Activated effector memory CD4-positive, alpha-beta T cell treated with Interleukin-2 at 50 U/mL for 16 hours (primary cell): ENCODE measurements at places on chromosomes 7 and 10.

DNA sequence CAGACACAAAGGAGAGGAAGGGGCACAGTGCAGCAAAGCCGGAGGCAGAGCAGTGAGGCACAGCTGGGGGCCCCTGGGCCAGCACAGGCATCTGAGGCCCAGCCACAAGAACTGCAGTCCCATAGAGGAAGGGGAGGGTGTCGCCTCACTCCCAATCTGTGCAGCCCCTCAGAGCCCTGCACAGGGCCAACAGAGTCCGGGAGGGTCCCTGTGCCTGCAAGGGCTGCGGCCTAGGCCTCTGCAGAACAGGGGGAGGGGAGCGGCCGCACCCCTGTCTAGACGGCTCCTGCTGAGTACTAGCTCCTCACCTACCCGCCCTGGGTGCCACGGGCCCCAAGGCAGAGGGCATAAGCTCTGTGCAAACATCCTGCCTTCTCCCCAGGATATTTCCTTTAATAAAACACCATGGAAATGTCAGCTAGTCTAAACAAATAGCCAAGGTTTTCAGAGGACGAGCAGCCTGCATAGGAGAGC lies 32.4 kb upstream of the RET start:
- no peak for DNase-seq

- DNase-seq = no peak
These were observed 149.8 kb downstream of the AMPH start for GRCh38 chr7:38481401-38481800.

DNA sequence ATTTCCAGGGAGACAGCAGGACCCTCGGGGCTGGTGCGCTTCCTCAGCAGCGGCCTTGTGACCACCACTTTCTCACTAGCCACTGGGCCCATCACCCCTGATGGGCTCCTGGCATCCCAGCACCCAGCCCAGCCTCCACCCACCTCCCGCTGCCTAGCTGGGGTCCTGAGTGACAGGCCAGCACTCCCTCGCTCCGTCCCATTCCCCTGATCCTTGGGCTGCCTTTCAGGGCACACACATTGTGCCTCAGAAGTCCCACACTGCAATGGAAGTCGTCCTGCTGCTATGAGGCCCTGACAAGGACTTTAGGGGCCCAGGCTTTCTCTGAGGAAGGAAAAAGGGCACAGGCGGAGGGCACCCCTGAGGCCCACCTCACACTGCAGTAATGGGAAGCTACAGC lies 12.4 kb downstream of the CAMK2B start:
- no peak for DNase-seq

DNA sequence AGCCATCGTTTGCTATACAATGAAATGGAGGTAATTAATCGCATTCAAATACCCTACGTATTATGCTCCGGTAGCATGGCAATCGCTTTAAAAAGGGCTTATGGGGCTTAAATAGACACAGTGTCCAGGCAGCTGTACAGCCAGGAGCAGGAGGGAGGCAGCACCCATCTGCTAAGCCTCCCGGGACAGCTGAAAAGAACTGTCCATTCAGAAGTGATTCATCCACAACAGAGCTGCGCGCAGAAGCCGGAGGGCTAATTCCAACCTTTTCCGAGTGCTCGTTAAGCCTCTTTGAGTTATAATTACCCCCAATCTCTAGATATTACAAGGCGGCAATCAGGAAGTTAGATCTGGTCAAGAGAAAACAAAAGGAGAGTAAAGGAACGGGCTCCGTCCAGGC lies 58.3 kb downstream of the DPYSL4 start:
- no peak for DNase-seq

GRCh38 chr10:53361936-53362335 lies 589.4 kb upstream of the MBL2 start:
- DNase-seq = no peak

DNA sequence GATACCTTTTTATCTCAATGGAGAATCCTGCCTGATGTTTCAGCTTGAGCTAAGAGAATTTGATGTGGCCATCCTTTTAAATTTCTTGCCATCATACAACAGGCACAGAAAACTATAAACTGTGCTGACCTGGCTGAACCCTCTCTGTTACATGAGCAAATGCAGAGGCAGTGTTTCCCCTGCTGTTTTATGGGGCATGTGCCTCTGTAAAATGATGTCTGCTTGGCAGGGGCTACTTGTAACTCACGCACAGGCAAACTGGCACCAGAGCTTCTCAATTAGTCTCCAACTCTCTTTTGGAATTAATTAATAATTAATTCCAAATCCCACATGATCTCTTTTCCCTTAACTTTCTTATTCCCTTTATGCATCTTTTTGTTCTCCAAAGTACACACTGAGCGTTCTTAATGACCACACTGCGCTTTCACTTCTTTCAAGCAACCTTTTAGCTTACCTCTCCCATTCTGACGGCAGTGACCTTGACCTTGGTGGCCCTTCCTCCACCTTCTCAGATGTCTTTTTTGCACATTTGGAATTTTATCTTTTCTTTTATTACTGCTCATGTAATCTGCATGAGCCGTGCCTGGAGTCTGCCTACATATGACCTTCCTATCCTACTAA lies 334.0 kb downstream of the PLXNA4 start:
- no peak for DNase-seq

- no peak for DNase-seq
These were observed 118.4 kb upstream of the PDLIM1 start for GRCh38 chr10:95408983-95409873.

DNA sequence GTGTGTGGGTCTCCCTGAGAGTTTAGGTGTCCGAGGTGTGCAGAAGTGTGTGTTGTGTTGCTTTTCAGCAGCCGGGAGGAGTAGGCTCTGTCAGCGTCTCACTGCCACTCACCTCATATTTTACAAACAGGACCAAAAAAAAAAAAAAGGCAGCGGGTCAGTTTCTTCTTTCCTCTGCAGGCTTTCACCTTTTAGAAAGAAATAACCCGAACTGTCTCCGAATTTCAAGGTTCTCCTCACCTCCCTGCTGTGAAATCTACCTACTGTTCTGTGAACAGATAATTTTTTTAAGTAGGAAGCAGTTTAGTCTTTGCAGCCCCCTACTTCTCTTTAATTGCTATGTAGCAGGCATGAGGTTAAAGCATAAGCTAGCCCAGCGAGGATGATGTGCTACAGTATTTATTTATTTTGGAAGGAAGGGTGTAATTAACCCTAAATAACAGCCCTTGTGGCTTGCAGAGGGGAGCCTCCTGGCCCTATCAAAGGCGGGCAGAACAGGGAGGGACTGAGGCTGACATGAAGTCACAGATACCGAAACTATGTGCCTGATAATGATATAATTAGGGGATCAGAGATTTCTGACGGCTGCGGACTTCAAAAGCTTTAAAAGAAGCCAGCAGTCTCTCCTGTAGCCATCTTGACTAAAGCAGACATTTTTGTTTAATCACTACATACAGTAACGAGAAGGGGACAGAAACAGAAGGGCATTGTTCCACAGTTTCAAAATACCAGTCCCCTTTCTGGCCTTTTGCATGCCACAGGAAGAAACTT lies 1.6 kb downstream of the BAMBI start:
- DNase-seq = no peak

- no peak for DNase-seq
These were observed 85.9 kb downstream of the LSMEM1 start for GRCh38 chr7:112566442-112567324.

DNA sequence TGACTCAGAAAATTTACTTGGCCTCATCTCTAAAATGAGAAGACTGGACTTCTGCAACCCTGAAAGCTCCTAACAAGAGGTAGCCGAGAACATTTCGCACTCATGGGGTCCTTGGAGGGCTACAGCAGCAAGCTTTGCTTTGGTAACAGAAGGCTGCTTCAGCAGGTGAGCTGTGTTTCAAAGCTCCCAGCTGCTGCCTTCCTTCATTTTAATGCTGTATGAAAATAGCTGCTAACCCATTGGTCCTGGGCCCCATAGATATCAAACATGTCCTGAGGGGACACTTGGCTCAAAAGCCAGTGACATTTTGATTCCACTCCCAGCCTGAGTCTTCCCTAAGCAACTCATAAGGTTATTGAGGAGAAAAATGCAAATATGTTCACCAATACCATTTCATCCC lies 14.3 kb upstream of the MALSU1 start:
- DNase-seq = no peak

DNA sequence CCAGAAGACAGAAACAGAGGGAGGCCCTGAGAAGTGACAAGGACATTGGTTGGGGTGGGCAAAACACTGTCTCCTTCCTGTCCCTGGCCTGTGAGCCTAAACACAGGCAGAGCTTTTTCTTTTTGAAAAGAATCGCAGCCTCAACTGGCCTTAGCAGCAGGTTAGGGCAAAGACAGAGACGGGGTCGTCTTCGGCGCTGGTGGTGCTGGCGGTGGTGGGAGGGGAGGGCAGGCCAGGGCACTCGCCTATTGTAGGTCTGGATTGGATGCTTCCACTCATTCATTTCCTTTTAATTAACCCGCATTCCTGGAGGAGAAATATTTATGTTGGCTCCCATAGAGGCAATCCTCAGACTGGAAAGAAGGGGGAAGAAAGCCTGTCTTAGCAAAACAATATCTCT lies 22.6 kb downstream of the WNT8B start:
- no peak for DNase-seq

DNA sequence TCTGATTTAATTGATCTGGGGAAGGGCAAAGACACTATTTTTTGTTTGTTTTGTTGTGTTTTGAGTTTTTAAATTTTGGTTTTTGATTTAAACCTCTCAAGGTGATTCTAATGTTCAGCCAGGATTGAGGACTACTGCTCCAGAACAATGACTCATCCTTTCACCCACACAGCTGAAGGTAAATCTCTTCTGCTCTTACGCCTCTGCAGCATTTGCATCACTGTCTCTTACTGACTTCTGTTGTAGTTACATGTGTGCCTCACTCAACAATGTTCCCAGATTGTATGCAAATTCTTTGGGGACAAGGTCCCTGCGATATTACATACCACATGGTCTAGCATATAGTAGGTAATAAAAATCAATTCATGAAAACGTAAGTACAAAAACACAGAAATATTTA lies 467.5 kb upstream of the LRRN3 start:
- no peak for DNase-seq

GRCh38 chr10:34955391-34955790 lies 134.8 kb downstream of the CUL2 start:
- DNase-seq = no peak

DNA sequence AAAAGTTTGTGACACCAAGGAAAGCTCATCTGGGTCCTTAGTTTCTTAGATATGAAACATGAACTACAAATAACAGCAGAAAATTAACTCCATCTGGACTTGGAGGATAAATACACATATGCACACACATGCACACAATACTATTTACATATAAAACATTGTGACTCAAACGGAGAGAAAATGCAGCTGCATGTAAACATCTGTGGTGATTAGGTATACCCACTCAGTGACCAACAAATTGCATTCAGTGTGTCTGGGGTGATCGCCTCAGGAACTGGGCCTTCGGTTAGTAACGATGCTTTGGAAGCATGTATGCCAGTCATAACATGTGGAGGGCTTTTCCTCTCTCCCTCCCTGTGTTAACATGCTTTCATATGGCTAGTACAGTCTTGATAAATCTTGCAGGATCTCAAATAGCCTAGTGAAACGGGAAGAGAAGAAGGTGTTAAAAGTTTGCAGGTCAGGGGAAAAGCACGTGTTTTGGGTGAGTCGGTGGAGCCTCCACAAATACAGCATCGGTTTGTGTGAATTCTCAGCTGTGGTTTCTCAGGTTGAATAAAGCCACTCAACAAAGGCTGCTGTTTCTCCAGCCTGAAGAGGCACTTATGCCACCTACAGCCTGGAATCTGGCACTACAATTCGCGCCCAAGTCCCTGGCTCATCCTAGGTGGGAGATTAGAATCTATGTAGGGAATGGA lies 8.7 kb upstream of the GLRX3 start:
- peak; percentile 37 for DNase-seq
